Pancreas (tissue), 10 donors: ENCODE measurements at places on chromosomes 6 and 20. TPM values are rescaled to one million over a fixed set of nuclear protein-coding genes. Genes with fewer than 3 reads are reported as not detected.

The C4B gene
- polyA plus RNA-seq, result 137 TPM

The PROKR2 gene
- not detected for polyA plus RNA-seq

The EMILIN3 gene
- polyA plus RNA-seq, result 0.33 TPM

The OR2H1 gene
- not detected for polyA plus RNA-seq

The NR2E1 gene
- 0.02 TPM for polyA plus RNA-seq

The OPN5 gene
- polyA plus RNA-seq, result not detected

The GMNN gene
- 44.4 TPM for polyA plus RNA-seq

The LY6G5B gene
- polyA plus RNA-seq, result 9.2 TPM

The TRIM40 gene
- polyA plus RNA-seq, result not detected

The RAD21L1 gene
- not detected for polyA plus RNA-seq

The DDO gene
- polyA plus RNA-seq, result 2.2 TPM

The FOXS1 gene
- polyA plus RNA-seq, result 0.91 TPM

The C6orf118 gene
- 0.19 TPM for polyA plus RNA-seq

The ZNF133 gene
- 21.6 TPM for polyA plus RNA-seq

The SLC22A7 gene
- not detected for polyA plus RNA-seq

The AK9 gene
- 4.1 TPM for polyA plus RNA-seq

The PAX1 gene
- polyA plus RNA-seq, result not detected

The BIRC7 gene
- not detected for polyA plus RNA-seq

The CDYL gene
- 3.5 TPM for polyA plus RNA-seq

The CCN2 gene
- 30.4 TPM for polyA plus RNA-seq

The TMEM14A gene
- polyA plus RNA-seq, result 15.9 TPM

The VGLL2 gene
- not detected for polyA plus RNA-seq

The SAPCD1 gene
- 4.8 TPM for polyA plus RNA-seq

The LY6G5C gene
- polyA plus RNA-seq, result 2.5 TPM

The CAGE1 gene
- not detected for polyA plus RNA-seq

The PRRT1 gene
- polyA plus RNA-seq, result 3.3 TPM

The SPATA25 gene
- polyA plus RNA-seq, result 1.2 TPM

The OTOR gene
- not detected for polyA plus RNA-seq

The PDE10A gene
- polyA plus RNA-seq, result 2.6 TPM

The PRSS16 gene
- polyA plus RNA-seq, result 17.6 TPM

The KCNQ5 gene
- 0.07 TPM for polyA plus RNA-seq

The CST2 gene
- 7.5 TPM for polyA plus RNA-seq

The CLPSL2 gene
- 0.61 TPM for polyA plus RNA-seq

The MACROD2 gene
- polyA plus RNA-seq, result 2.1 TPM

The WFDC10B gene
- polyA plus RNA-seq, result not detected

The IL17F gene
- not detected for polyA plus RNA-seq

The ATP6V1G2 gene
- polyA plus RNA-seq, result 1.9 TPM

The TSBP1 gene
- not detected for polyA plus RNA-seq

The ORC3 gene
- polyA plus RNA-seq, result 6.7 TPM

The DEFB132 gene
- polyA plus RNA-seq, result not detected

The KDM1B gene
- 2.6 TPM for polyA plus RNA-seq

The CRIP3 gene
- 4.5 TPM for polyA plus RNA-seq

The SLC32A1 gene
- not detected for polyA plus RNA-seq

The SNPH gene
- 3.6 TPM for polyA plus RNA-seq

The LTB gene
- polyA plus RNA-seq, result 7.3 TPM

The RNF114 gene
- polyA plus RNA-seq, result 41.2 TPM

The PPARD gene
- polyA plus RNA-seq, result 10.3 TPM

The RRP36 gene
- polyA plus RNA-seq, result 21.2 TPM

The GRIK2 gene
- polyA plus RNA-seq, result 3.5 TPM

The DDR1 gene
- polyA plus RNA-seq, result 149 TPM

The TP53TG5 gene
- not detected for polyA plus RNA-seq

The PPP1R16B gene
- 1.1 TPM for polyA plus RNA-seq

The LRRN4 gene
- polyA plus RNA-seq, result 2.7 TPM

The PPP1R3G gene
- polyA plus RNA-seq, result 0.09 TPM
